ENCODE measurements at places on chromosomes 5 and 9.

GRCh38 chr5:41629897-41630296 lies 119.5 kb upstream of the PLCXD3 start:
- no peaks in the 10 kb centered on the region for H3K36me3 ChIP-seq
- no peak overlapping the region for H3K4me3 ChIP-seq
- DNase-seq, result no peak
- no peaks in the 10 kb centered on the region for H3K4me1 ChIP-seq

GRCh38 chr5:161273410-161273809 lies 273.1 kb downstream of the GABRB2 start:
- no peaks in the 10 kb centered on the region for H3K4me1 ChIP-seq
- no peak overlapping the region for H3K4me3 ChIP-seq
- H3K36me3 ChIP-seq, result no peaks in the 10 kb centered on the region

- no peak overlapping the region for H3K4me3 ChIP-seq
- no peaks in the 10 kb centered on the region for H3K27me3 ChIP-seq
- no peaks in the 10 kb centered on the region for H3K4me1 ChIP-seq
- no peak for DNase-seq
- H3K27ac ChIP-seq, result no peak overlapping the region
Observed at GRCh38 chr9:124313940-124314339, 56.2 kb downstream of the NEK6 start.

GRCh38 chr5:143074414-143074996 lies 304.3 kb downstream of the ARHGAP26 start:
- no peak for DNase-seq
- no peaks in the 10 kb centered on the region for H3K36me3 ChIP-seq
- H3K4me1 ChIP-seq, result no peaks in the 10 kb centered on the region
- H3K27me3 ChIP-seq, result no peaks in the 10 kb centered on the region
- no peak overlapping the region for H3K4me3 ChIP-seq

Measured in colonic mucosa (tissue), 4 donors.